ENCODE measurements at places on chromosomes 5 and 9.

GRCh38 chr5:15831408-15831807, 331.4 kb downstream of the FBXL7 start:
- no peak for DNase-seq

DNA sequence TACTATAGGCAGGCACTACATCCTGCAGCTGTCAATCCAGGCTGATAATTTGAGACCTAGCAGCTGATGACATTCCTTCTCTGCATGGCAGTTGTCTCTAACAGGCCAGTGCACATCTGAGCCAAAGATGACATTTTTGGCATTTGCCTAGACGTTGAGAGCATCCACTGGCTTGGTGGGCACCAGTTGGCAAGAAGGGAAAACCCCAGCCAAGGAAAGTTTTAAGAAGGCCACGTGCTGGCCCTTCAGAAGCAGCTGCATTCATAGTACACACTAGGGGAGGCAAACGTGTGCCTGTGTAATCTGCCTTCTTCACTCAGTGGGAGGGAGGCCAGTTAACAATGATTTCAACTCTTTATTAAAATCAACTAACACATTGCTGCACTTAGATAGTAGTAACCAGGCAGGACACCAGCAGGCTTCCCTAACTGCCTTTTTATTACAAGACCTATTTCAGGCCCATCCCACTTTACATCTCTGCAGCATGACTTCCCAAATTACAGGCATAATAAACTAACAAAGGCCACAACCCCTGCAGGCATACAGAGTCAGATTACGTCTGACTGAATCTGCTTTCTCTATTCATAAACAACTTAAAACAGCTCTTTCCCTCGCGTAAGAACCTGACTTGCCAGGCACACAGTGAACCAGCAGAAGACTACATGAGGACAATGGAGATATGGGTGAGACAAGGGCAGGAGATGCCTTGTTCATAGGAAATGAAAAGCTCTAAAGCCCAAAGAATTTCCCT, 576.3 kb downstream of the PDE4D start:
- DNase-seq, result no peak

- no peak for DNase-seq
Measured at GRCh38 chr5:67771221-67771620, 444.3 kb upstream of the PIK3R1 start.

GRCh38 chr9:131422241-131422792, 28.4 kb downstream of the PRRC2B start:
- peak; percentile 61 for DNase-seq
